Femur (tissue), 1 donor: ENCODE measurements at places on chromosomes 3 and 15.
A peak's percentile ranks its signal among the peaks of the same experiment; 100 is the strongest.

GRCh38 chr3:171132873-171133272 lies 106.4 kb upstream of the SLC2A2 start:
- no peak for DNase-seq

DNA sequence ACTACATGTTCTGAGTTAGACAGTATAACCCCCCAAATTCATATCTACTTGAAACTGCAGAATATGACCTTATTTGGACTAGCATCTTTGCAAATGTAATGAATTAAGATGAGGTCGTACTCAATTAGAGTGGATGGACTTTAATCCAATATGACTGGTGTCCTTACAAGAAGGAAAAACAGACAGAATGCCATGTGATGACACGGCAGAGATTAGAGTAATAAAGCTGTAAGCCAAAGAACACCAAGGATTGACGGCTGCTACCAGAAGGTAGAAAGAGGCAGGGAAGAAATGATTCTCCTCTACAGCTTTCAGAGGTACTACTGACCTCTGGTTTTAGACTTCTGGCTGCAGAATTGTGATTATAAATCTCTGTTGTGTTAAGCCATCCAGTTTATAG lies 30.3 kb downstream of the GALK2 start:
- DNase-seq: no peak

DNA sequence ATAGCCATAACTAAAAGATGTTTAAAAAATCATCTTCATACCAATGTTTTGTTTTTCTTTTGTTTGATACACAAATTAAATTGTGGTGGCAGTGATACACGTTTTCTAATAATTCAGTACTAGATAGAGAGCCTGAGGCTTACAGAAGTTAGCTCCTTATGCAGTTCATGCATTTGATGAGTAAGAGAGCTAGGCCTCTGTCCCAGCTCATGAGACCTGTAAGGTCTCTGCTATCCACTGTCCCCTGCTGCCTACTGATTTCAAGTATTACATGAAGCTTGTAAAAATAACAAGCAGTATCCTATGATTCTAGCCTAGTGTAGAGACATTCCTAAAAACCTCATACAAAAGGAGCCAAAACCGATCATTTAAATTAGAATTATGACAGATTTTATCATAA lies 144.5 kb downstream of the MBNL1 start:
- no peak for DNase-seq

GRCh38 chr3:15637131-15637951 lies 35.8 kb downstream of the BTD start:
- DNase-seq: no peak

- DNase-seq: no peak
Observed at GRCh38 chr3:57770009-57770827, 14.1 kb downstream of the SLMAP start.

- DNase-seq: peak; percentile 46
Observed at GRCh38 chr15:26873846-26874245, 7.0 kb downstream of the GABRA5 start.

DNA sequence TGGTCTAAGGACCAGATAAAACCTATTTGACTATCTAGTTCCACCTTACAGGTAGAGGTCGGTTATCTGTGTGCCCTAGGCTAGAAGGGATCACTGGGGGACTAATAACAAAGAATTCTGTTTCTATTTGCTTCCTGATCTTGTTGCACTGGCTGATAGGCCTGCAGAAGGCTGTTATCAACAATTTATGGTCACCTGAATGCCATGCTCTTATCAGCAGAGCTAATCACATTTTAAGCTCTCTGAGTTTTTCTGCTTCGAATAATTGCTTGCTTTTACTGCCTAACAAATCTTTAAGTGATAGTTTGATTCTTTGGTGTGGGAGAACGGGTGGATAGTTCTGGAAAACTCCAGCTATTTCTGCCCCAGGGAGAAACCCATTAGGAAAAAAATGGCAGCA lies 263.1 kb downstream of the PDZRN3 start:
- DNase-seq: no peak

GRCh38 chr3:76025561-76025960 lies 240.2 kb upstream of the ZNF717 start:
- DNase-seq: no peak

GRCh38 chr3:179071027-179071322 lies 634 bp downstream of the ZMAT3 start:
- no peak for DNase-seq

GRCh38 chr3:124796477-124796876 lies 66.2 kb downstream of the UMPS start:
- no peak for DNase-seq

GRCh38 chr3:62164196-62164595 lies 209.2 kb downstream of the FEZF2 start:
- no peak for DNase-seq
